Neural crest cell (in vitro differentiated cells): ENCODE measurements at places on chromosomes 5 and 9. TPM values are rescaled to one million over a fixed set of nuclear protein-coding genes. Genes with fewer than 3 reads are reported as not detected.

ADGRV1 gene
- total RNA-seq = 43.4 and 45.0 TPM in 2 replicates

ZNF474 gene
- 0.30 and 0.47 TPM in 2 replicates for total RNA-seq

GRCh38 chr5:105593011-105593760 lies 2030.6 kb upstream of the NUDT12 start:
- no peak for DNase-seq

GRCh38 chr9:14616188-14616982 lies 76.8 kb downstream of the ZDHHC21 start:
- DNase-seq = no peak

GRCh38 chr5:84016085-84016484 lies 295.4 kb upstream of the HAPLN1 start:
- DNase-seq = no peak

DNA sequence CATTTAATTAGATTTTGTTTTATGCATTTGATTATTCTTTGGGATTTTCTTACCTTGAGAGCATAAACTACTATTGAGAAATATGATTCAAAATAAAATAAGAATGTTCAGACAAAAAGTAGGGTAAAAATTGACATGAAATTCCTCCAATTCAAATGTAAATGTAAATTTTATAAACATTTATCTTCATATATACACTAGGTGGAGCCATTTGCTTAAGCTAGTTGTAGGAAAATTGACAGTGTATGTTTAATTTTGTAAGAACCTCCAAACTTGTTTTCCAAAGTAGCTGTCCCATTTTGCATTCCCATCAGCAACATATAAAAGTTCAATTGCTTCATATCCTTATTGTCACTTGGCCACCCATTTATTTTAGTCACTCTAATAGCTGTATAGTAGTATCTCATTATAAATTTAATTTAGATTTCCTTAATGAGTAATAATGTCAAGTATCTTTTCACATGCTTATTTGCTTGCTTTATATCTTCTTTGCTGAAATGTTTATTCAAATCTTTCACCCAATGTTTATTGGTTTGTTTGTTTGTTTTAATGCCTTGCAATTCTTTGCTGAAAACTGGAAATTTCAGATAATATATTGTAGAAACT lies 37.6 kb upstream of the SLCO6A1 start:
- DNase-seq = no peak

- DNase-seq = no peak
Observed at GRCh38 chr5:123937230-123937629, 425.3 kb downstream of the CSNK1G3 start.

- DNase-seq = no peak
Observed at GRCh38 chr5:109454731-109455505, 45.1 kb upstream of the PJA2 start.
